ENCODE measurements at places on chromosomes 6 and 20. TPM values are rescaled to one million over a fixed set of nuclear protein-coding genes. Genes with fewer than 3 reads are reported as not detected.

DNA sequence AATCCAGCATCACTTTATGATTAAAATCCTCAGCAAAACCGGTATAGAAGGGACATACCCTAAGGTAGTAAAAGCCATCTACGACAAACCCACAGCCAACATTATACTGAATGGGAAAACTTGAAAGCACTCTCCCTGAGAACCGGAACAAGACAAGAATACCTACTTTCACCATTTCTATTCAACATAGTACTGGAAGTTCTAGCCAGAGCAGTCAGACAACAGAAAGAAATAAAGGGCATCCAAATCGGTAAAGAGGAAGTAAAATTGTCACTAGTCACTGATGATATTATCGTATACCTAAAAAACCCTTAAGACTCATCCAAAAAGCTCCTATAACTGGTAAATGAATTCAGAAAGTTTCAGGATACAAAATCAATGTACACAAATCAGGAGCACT lies 33.3 kb downstream of the BLOC1S5 start:
- H3K4me1 ChIP-seq: no peaks in the 10 kb centered on the region
- no peaks in the 10 kb centered on the region for H3K36me3 ChIP-seq
- no peak for DNase-seq
- no peaks in the 10 kb centered on the region for H3K27me3 ChIP-seq

- no peaks in the 10 kb centered on the region for H3K27me3 ChIP-seq
- DNase-seq: no peak
- no peaks in the 10 kb centered on the region for H3K36me3 ChIP-seq
- no peak overlapping the region for H3K27ac ChIP-seq
- peaks cover 3% of the 10 kb centered on the region for H3K4me1 ChIP-seq
- no peak overlapping the region for H3K4me3 ChIP-seq
These were observed 21.4 kb downstream of the JARID2 start for GRCh38 chr6:15267221-15267620.

GRCh38 chr6:41036186-41036585 lies 2.8 kb downstream of the UNC5CL start:
- H3K4me3 ChIP-seq: no peak overlapping the region
- H3K36me3 ChIP-seq: no peaks in the 10 kb centered on the region
- H3K27me3 ChIP-seq: no peaks in the 10 kb centered on the region
- H3K4me1 ChIP-seq: peaks cover 4% of the 10 kb centered on the region

DNA sequence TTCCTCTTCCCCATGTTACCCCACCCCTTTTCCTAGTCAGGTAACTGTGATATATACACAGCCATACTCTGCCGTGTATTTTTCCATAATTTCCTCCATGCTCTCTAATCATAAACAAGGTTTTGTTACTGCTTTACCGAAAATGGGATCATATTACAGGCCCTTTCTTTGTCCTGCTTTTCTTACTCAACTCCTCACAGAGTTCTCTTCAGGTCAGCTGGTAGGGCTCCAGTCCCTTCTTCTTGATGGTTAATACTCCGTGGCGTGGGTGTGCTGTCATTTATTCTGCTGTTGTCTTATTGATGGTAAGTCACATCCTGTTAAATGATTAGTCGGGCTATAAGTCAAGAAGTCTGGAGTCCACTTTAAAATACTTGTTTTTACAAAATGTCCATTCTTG lies 24.9 kb upstream of the PI16 start:
- H3K27me3 ChIP-seq: no peaks in the 10 kb centered on the region
- H3K4me1 ChIP-seq: no peaks in the 10 kb centered on the region
- H3K36me3 ChIP-seq: no peaks in the 10 kb centered on the region

DNA sequence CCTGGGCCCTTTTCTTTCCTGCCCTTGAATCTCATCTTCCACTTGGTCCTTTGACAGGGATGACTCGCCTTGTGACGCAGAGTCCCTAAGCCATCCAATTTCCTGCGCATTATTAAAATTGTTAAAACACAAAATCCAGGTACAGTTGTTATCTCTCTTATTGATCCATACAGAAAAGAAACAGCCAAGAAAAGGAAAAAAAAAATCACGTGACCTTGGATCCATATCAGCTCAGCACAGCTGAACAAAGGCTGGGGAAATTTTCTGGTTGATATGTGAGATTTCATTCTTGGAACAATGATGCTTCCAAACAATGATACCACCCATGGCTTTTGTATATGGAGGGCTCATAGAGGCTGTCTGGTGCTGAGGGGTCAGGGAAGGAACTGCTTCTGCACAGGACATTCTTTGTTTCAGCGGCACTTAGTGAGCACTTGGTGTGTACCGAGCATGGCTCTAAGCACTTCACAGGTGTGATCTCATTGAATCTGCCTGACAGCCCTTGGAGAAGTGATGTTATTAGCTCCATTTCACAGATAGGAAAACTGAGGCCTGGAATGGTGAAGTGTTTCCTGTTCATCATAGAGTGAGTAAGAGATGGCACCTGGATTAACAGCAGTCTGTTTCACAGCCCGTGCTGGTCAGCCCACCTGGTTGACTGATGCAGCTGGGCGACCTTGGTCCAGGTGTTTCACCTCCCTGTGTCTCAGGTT lies 155.0 kb upstream of the SULF2 start:
- no peak overlapping the region for H3K27ac ChIP-seq
- no peaks in the 10 kb centered on the region for H3K36me3 ChIP-seq
- no peak for DNase-seq
- H3K4me3 ChIP-seq: no peak overlapping the region
- no peaks in the 10 kb centered on the region for H3K27me3 ChIP-seq

- no peak for DNase-seq
- H3K36me3 ChIP-seq: no peaks in the 10 kb centered on the region
- H3K4me3 ChIP-seq: no peak overlapping the region
These were observed 10.4 kb downstream of the PMEPA1 start for GRCh38 chr20:57699395-57699794.

- H3K4me1 ChIP-seq: no peaks in the 10 kb centered on the region
- no peak overlapping the region for H3K4me3 ChIP-seq
- no peak for DNase-seq
- no peak overlapping the region for H3K27ac ChIP-seq
- no peaks in the 10 kb centered on the region for H3K36me3 ChIP-seq
These were observed 62.4 kb downstream of the YTHDF1 start for GRCh38 chr20:63153254-63154221.

GRCh38 chr20:49794336-49795134 lies 18.1 kb upstream of the SLC9A8 start:
- no peak overlapping the region for H3K4me3 ChIP-seq
- peak overlapping the region; percentile 87 for H3K27ac ChIP-seq
- peak; percentile 62 for DNase-seq
- H3K36me3 ChIP-seq: no peaks in the 10 kb centered on the region
- peaks cover 6% of the 10 kb centered on the region for H3K4me1 ChIP-seq
- H3K27me3 ChIP-seq: no peaks in the 10 kb centered on the region

GRCh38 chr6:16712931-16713484 lies 48.3 kb downstream of the ATXN1 start:
- H3K27ac ChIP-seq: peak overlapping the region; percentile 31
- H3K27me3 ChIP-seq: no peaks in the 10 kb centered on the region
- no peak for DNase-seq
- no peaks in the 10 kb centered on the region for H3K4me1 ChIP-seq
- H3K4me3 ChIP-seq: no peak overlapping the region
- H3K36me3 ChIP-seq: no peaks in the 10 kb centered on the region

GRCh38 chr20:53609491-53610445 lies 16.1 kb upstream of the ZNF217 start:
- peak; percentile 74 for DNase-seq
- peak overlapping the region; percentile 55 for H3K27ac ChIP-seq
- no peaks in the 10 kb centered on the region for H3K4me1 ChIP-seq
- H3K36me3 ChIP-seq: no peaks in the 10 kb centered on the region
- H3K4me3 ChIP-seq: no peak overlapping the region
- H3K27me3 ChIP-seq: no peaks in the 10 kb centered on the region

DNA sequence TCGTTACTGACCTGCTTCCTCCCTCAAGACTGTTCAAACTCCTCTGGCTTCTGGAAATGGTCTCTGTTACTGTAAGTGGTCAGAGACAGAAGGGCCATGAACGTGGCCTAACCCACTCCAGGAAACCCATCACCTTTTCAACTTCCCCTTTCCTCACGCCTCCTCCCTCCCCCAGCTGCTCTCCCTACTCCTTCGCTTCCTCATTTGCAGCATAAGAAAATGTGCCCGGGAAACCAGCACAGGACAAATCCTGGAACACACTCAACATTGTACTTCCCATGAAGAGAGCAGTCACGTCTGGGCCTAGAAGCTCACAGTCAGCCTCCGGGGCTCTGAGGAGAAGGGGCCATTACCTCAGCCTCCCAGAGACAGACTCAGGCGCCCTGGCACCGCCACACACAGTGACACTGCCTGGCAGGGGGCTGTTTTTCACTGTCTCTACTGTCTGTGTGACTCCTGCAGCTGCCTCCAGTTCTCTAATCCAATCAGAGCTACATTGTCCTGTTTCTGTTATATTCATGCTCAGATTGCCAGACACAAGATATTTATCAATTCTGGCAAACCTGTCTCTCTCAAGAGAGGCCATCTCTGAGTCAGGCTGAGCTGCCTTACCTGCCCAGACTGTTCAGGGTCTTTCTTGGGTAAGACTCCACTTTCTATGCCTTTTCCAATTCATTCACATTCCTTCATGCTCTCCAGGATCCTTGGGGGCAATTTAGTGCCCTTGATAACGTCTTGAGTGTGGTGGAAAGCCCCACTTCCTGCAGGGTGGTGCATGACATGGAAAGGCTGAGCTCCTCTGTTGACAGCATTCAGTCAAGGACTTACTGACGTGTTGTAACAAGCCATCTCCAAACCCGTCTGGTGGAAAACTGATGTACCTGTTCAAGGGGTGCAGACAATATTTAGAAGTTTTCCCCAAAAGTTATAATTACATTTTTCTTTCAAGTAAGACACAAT lies 242.2 kb downstream of the HIVEP2 start:
- DNase-seq: peak; percentile 27
- no peak overlapping the region for H3K4me3 ChIP-seq
- no peaks in the 10 kb centered on the region for H3K4me1 ChIP-seq
- H3K27ac ChIP-seq: no peak overlapping the region
- no peaks in the 10 kb centered on the region for H3K27me3 ChIP-seq

DNA sequence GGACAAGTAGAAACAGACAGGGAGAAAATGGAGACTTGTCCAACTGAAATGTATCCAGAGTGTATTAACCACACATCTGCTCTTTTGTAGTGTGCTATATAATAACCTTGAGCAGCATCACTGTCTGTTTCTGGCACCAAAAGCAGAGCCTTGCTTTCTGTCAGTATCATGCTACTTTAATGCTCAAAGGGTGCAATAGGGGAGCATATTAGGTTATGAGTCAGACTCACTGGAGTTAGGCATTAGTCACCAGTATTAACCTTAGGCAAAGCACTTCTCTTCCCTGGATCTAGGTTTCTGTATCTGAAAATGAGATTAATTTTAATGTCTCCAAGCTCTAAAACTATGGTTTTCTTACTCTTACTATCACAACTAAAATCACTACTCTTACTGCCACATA lies 280.1 kb downstream of the TFAP2B start:
- no peak for DNase-seq
- no peaks in the 10 kb centered on the region for H3K27me3 ChIP-seq
- H3K4me1 ChIP-seq: no peaks in the 10 kb centered on the region
- H3K36me3 ChIP-seq: no peaks in the 10 kb centered on the region

- DNase-seq: no peak
- no peaks in the 10 kb centered on the region for H3K36me3 ChIP-seq
- H3K4me3 ChIP-seq: no peak overlapping the region
- H3K27me3 ChIP-seq: no peaks in the 10 kb centered on the region
- H3K27ac ChIP-seq: no peak overlapping the region
These were observed 403.2 kb downstream of the ARHGAP18 start for GRCh38 chr6:129306826-129307225.

- no peaks in the 10 kb centered on the region for H3K4me1 ChIP-seq
- no peak overlapping the region for H3K4me3 ChIP-seq
- DNase-seq: no peak
- H3K27me3 ChIP-seq: no peaks in the 10 kb centered on the region
- no peak overlapping the region for H3K27ac ChIP-seq
These were observed 389.7 kb upstream of the JARID2 start for GRCh38 chr6:14856177-14856576.

DNA sequence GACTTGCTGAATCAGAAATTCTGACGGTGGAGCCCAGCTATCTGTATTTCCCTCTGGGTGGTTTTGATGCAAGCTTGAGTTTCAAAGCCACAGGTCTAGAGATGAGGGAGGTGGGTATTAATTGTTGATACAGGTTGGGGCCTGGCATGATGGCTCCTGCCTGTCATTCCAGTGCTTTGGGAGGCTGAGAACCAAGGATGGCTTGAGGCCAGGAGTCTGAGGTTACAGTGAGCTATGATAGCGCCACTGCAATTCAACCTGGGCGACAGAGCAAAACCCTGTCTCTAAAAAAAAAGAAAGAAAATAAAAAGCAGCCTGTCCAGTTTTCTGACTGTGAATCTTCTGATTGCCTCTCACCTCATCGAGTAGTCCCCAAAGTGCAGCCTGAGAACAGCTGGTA lies 184.8 kb upstream of the SASH1 start:
- no peaks in the 10 kb centered on the region for H3K4me1 ChIP-seq
- no peaks in the 10 kb centered on the region for H3K27me3 ChIP-seq
- H3K27ac ChIP-seq: no peak overlapping the region
- no peak for DNase-seq

- H3K27me3 ChIP-seq: no peaks in the 10 kb centered on the region
- H3K4me3 ChIP-seq: no peak overlapping the region
- no peak overlapping the region for H3K27ac ChIP-seq
- no peak for DNase-seq
These were observed 574.3 kb downstream of the COL12A1 start for GRCh38 chr6:74631564-74631963.

DNA sequence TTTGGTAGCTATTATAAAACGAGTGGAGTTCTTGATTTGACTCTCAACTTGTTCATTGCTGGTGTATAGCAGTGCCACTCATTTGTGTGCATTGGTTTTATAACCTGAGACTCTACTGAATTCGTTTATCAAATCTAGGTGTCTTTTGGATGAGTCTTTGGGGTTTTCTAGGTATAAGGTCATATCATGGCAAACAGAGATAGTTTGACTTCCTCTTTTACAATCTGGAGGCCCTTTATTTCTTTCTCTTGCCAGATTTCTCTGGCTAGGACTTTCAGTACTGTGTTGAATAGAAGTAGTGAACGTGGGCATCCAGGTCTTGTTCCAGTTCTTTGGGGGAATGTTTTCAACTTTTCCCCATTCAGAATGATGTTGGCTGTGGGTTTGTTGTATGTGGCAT lies 38.8 kb downstream of the SUMO4 start:
- no peaks in the 10 kb centered on the region for H3K36me3 ChIP-seq
- no peak for DNase-seq
- H3K27ac ChIP-seq: no peak overlapping the region

DNA sequence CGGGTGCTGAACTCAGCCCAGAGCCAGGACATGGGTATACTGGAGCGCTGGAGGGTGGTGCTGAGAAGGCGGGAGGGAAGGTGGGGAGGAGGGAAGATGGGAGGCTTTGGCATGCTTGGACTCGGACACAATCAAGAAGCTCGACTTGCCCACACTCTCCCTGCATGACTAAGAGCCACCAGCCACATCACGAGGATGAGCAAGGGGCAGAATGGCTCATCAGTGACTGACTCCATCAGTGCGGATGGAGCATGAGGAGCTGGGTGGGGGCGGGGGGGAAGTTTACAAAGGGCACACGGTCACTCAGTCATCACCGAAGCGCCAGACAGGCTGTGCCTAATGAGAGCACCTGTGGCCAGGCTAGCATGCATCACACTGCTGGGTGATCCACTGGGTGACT lies 222.8 kb downstream of the KIF16B start:
- H3K27me3 ChIP-seq: no peaks in the 10 kb centered on the region
- DNase-seq: no peak
- H3K4me3 ChIP-seq: no peak overlapping the region

GRCh38 chr20:23082846-23083552 lies 3.1 kb downstream of the CD93 start:
- H3K27ac ChIP-seq: peak overlapping the region; percentile 36
- no peaks in the 10 kb centered on the region for H3K4me1 ChIP-seq
- H3K27me3 ChIP-seq: no peaks in the 10 kb centered on the region
- DNase-seq: no peak
- no peaks in the 10 kb centered on the region for H3K36me3 ChIP-seq

The ZNF334 gene
- 1.3 TPM for total RNA-seq

The PLA2G7 gene
- 1.2 TPM for total RNA-seq

The FAM83D gene
- 25.5 TPM for total RNA-seq

The SIGLEC1 gene
- 2.5 TPM for total RNA-seq

The PRICKLE4 gene
- total RNA-seq: 1.8 TPM

The CUL7 gene
- 15.3 TPM for total RNA-seq

All from colonic mucosa (tissue), 4 donors.